ENCODE measurements at places on chromosomes 2 and 18.
A peak's percentile ranks its signal among the peaks of the same experiment; 100 is the strongest.

DNA sequence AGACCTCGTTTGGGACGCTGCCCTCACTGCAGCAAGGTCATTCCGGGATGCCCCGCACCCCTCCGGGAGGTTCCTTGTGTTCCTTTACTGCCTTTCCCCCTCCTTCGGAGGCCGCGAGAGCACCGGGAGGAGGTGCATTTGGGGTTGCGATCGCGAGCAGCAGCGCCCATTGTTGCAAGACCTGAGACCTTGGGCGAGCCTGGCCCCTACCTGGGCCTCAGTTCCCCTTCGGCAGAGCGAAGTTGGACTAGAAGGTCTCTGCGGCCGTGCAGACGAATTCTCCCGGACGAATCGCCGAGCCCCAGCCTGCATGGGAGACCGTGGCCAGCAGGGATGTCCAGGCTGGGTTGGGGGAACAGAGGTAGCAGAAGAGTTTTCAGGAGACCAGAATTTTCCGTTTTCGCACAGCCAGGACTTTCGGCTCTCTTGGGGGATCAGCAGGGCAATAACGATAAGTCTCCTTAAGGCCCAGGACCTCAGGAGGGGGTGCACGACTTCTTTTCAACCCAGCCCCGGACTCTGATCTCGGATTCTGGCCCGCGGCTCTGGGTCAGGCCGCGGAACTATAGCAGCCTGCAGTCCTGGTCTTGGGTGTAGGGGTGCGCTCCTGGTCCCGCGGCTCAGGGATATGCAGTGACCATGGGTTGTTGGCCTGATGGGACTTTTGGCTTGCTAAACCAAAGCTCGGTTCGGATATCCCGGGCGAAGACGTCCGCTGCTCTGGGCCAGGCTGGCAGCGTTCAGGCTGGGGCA is 2.8 kb downstream of the GDF7 start:
- no peak for DNase-seq

GRCh38 chr2:163646687-163647086 is 89.1 kb downstream of the FIGN start:
- no peak for DNase-seq

DNA sequence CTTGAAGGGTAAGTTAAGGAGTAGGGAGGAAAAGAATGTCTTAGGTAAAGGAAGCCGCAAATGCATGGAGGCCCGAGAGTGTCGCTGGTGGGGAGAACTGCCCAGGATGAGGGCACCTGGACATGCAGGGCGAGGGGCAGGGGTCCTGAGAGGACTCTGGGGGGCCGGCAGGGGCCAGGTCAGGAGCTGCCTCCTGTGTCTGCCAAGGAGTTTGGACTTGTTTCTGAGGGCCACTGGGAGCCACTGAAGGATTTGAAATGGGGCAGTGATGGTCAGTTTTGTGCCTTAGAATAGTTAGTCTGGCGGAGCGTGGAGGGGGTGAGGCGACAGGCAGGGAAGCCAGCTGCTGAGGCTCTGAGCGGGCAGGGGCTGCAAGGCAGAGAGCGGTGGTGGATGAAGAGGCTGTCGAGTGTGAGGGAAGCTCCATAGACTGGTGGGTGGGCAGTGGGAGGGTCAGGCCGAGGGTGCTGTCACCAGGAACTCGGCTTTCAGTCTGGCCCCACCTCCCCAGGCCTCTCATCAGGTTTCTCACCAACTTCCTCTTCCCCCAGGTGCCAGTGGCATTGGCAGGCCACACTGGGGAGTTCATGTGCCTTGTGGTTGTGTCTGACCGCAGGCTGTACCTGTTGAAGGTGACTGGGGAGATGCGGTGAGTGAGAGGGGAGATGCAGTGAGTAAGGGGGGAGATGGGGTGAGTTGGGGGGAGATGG is 14.7 kb upstream of the SLC4A3 start:
- DNase-seq, result no peak

GRCh38 chr2:165889158-165889557 is 64.4 kb downstream of the TTC21B start:
- peak; percentile 20 for DNase-seq

Data from erythroblast (primary cell).